ENCODE measurements at places on chromosomes 7 and 10.

- no peak for DNase-seq
Observed at GRCh38 chr7:25495342-25496250, 267.3 kb upstream of the NPVF start.

GRCh38 chr10:124306922-124307371 is 111.8 kb downstream of the OAT start:
- DNase-seq: no peak

GRCh38 chr7:36736899-36737211 is 12.6 kb upstream of the AOAH start:
- DNase-seq: no peak

DNA sequence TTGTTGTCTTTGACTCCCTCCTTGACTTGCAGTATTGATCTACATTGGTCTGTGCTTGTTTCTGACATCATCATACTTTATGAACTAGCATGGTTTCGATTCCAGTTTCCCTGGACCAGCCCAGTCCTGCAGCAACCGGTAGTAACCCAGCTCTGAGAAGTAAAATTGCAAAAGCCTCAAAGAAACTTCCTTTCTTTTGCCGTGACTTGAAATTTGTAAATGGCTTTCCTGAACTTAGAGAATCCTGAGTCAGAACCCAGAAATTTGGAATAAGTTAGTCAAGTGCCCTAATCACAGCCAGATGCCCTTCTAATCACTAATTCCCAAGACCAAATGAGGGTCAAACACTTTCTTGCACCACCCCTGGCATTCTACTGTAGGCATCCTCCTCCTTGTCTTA is 15.0 kb downstream of the TAS2R60 start:
- no peak for DNase-seq

DNA sequence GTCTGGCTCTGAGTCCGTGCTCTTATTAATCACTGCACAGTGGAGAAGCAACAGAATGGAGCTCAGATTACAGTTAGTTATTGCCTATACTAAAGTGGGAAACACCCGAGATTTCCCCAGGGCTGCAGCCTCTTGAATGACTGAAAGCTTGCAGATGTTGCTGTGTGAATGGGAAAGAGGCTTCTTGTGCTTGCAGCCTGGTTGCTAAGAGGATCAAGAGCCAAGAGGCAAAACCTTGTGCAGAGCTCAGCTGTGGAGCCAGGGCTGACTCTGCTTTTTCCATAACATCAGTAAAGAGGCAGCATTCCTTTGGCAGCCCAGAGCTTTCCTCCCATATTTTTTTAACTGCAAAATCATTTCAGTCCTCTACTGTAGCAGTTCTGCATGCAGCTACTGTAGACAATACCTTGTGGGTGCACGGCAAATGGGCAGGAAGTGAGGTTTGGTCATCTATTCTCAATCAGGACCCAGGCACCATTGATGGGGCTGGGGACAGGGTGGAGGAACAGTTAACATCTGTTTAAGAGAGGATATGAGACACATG is 86.5 kb downstream of the RALA start:
- DNase-seq: no peak

- DNase-seq: no peak
Observed at GRCh38 chr10:127345231-127345965, 149.0 kb upstream of the INSYN2A start.

DNA sequence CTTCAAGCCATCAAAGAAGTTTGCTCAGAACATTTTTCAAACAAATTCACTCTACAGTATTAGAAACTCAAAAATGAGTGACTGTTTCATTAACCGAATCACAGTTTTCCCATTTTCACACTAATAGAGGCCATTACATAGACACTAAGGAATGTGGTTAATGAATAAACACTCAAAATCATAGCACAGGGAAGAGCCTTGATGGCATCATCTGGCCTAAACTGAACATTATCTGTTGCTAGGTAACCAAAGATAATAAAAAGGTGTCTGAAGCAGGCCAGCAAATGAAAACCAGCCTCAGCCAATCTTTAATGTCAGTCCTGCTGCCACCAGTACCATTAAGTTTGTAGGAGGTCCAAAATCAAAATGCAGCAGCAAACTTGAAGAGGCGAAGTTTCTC is 492.4 kb upstream of the STEAP1 start:
- DNase-seq: no peak

- no peak for DNase-seq
Observed at GRCh38 chr7:830069-830468, 2.2 kb upstream of the SUN1 start.

GRCh38 chr7:149529136-149529718 is 31.6 kb upstream of the ZNF746 start:
- DNase-seq: no peak

- no peak for DNase-seq
Observed at GRCh38 chr7:14430926-14431325, 441.5 kb upstream of the ETV1 start.

DNA sequence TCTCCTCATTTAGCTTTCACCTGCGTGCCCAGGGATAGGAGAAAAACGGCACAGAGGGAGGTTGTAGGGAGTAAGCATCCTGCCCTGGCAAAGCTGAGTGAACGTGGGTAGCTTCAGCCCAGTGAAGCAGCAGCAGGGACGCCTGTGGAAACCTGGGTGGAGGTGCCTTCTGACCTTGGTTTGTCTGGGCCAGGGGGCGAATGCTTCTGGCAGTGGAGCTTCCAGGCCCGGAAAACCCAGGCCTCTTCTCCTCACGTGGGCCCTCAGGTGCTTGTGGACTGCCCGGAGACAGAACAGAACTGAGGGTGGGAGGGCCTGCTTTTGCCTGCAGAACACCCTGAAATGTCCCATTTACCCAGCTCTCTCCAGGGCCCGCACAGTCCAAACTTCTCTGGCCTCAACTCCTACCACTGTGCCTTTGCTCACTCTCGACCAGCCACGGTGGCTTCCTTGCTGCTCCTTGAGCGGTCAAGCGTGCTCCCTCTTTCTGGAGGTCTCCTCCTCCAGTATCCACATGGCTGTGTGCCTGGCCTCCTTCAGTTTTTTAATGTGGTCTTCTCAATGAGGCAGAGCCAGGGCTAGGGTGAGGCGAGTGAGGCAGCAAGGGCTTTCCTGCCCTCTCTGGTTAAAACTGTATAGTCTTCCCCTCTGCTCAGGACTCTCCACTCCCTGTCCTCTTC is 62.4 kb downstream of the TMEM209 start:
- no peak for DNase-seq

DNA sequence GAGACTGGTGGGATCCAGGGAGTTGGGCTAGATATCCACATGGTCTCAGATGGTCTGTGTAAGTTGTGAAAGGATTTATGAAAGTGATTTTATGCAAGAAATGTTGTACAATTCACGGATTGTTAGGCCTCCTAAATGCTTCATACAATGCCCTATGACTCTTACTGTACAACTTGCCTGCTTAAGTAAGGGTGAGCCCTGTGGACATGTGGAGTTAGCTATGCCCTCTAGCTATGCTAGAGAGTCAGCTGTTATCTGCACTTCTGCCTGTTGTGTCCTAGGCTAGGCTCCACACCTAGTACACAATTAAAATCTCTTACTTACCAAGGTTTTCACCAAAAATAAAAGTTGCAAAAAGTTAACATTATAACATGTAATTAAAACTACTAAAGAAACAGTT is 1.7 kb upstream of the CFAP43 start:
- DNase-seq: no peak

GRCh38 chr7:2785071-2785500 is 59.0 kb downstream of the GNA12 start:
- no peak for DNase-seq

GRCh38 chr10:79185067-79185774 is 116.5 kb downstream of the ZMIZ1 start:
- DNase-seq: no peak

GRCh38 chr7:30901856-30902255 is 9.8 kb upstream of the AQP1 start:
- DNase-seq: no peak

DNA sequence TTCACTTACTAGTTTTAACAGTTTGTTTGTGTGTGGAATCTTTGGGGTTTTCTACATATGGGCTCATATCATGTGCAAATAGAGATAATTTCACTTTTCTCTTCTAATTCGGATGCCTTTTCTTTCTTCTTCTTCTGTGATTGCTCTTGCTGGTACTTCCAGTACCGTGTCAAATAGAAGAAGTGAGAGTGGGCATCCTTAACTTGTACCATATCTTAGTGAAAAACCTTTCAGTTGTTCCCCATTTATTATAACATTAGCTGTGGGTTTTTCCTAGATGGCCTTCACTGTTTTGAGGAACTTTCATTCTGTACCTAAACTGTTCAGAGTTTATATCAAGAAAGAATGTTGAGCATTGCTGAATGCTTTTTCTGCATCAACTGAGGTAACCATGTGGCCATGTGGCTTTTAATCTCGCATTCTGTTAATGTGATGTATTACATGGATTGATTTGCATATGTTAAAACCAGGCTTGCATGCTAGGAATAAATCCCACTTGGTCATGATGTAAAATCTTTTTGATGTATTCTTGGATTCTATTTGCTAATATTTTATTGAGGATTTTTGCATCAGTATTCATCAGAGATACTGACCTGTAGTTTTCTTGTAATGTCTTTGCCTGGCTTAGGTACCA is 78.7 kb downstream of the FAM107B start:
- DNase-seq: no peak

- DNase-seq: no peak
Observed at GRCh38 chr7:151168003-151168786, 701 bp upstream of the GBX1 start.

DNA sequence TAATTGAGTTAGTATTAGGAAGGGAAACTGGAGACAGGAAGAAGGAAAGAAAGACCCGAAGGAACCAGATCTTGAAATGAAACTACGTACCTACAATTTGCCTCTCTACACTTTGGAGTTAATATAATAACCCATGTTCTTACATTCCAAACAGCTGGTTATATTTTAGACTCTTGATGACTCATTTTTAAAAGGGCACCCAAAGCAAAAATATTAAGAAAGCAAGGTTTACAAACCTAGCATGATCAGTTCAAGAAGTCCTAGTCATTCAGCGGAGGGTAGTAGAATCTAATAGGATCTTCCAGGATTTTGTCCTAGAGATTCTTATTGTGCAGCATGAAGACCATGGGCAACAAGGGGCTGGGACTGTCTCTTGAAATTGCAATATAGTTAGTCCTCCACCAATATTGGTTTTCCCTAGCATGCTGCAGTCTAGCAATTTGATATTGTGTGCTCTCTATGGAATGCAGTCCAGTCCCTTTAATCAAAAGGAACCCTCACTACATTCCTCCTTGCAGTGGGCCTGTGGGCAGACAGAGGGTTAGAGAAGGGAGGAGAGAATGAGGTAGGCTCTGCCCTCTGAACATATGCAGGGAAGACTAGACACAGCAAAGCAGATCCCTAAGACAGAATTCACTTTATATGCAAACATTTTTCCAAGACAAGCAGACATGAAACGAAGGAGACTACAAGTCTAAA is 230.3 kb downstream of the INHBA start:
- DNase-seq: no peak

DNA sequence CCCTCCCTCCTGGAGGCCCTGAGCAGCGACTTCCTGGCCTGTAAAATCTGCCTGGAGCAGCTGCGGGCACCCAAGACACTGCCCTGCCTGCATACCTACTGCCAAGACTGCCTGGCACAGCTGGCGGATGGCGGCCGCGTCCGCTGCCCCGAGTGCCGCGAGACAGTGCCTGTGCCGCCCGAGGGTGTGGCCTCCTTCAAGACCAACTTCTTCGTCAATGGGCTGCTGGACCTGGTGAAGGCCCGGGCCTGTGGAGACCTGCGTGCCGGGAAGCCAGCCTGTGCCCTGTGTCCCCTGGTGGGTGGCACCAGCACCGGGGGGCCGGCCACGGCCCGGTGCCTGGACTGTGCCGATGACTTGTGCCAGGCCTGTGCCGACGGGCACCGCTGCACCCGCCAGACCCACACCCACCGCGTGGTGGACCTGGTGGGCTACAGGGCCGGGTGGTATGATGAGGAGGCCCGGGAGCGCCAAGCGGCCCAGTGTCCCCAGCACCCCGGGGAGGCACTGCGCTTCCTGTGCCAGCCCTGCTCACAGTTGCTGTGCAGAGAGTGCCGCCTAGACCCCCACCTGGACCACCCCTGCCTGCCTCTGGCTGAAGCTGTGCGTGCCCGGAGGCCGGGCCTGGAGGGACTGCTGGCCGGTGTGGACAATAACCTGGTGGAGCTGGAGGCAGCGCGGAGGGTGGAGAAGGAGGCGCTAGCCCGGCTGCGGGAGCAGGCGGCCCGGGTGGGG is 2.2 kb downstream of the TRIM56 start:
- DNase-seq: no peak

DNA sequence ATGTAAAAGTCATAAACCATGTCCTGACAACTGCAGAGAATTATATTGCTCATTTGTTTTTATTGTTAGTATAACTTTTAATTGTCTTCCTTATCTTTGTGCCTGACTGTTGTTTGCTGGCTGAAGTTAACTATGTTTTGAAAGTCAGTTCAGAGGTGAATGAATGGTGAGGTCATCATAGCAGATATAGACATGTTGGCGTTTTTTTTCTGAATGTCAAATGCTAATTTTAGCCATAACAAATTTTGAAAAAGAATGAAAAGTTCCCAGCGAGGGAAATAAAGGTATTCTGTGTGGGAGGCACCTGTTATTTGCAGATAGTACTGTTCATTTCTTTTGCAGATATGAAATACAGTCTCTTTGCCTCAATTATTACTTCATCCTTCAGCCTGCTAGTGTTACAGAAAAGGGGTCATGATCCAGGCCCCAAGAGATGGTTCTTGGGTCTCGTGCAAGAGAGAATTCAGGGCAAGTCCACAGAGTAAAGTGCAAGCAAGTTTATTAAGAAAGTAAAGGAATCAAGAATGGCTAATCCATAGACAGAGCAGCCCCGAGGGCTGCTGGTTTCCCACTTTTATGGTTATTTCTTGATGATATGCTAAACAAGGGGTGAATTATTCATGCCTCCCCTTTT is 96.5 kb downstream of the CAMK1D start:
- no peak for DNase-seq

GRCh38 chr7:134854816-134855215 is 75.4 kb downstream of the CALD1 start:
- no peak for DNase-seq

DNA sequence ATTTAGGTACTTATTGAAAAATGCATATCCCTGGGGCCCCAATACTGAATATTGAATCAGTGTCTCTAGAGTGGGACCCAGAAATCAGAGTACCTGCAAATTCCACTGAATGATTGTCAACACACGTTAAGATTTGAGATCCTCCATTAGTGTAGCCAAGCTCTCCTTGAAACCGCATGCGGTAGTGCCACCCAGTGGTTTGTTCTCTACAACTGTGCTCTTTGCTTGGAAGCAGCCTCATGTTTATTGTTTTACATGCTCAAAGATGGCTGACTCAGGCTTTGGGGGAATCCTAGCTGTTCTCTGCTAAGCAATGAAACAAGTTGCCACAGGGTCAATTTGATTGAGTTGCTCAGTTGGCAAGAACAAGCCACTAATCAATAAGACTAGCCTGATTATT is 340.2 kb upstream of the CELF2 start:
- DNase-seq: peak; percentile 36

GRCh38 chr7:120180221-120180620 is 92.8 kb upstream of the KCND2 start:
- no peak for DNase-seq

- DNase-seq: no peak
Observed at GRCh38 chr7:132117181-132117580, 459.1 kb downstream of the PLXNA4 start.

GRCh38 chr10:113047963-113048781 is 98.1 kb downstream of the TCF7L2 start:
- no peak for DNase-seq

GRCh38 chr7:80611779-80612178 is 26.7 kb upstream of the CD36 start:
- no peak for DNase-seq

All from T-helper 1 cell (primary cell).